BE2C (cell line): ENCODE measurements at places on chromosomes 2 and 18.

DNA sequence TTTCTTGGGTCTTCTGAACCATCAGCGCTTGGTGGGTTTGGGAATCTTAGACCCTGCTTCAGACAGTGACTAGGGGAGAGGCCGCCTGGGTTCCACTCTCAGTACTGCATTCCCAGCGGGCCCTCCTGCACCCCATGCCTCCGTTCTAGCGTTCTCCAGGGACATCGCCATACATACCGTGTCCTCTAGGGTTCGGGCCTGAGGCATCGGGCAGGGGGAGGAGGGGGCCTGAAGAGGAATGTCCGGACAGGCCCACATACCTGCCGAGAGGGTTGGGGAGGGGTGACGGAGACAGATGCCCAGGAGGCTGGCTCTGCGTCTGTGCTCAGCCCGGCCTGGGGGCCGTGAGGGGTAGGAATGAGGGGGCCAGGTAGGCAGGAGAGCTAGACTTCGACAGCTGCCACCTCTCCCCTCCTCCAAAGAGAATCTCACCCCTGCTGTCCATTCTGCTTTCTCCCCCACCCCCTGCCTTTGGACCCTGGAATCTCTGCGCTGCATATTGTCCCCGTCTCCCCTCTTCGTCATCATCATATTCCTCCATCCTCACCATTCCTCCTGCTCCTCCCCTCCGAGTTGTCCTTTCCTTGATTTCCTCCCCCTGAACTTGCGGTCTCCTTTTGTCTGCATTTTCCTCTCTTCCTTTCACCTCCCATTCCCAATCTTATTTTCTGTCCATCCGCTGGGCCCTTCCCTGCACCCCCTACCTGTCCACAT lies 7.8 kb upstream of the WNT10A start:
- DNase-seq: no peak

- no peak for DNase-seq
These were observed 206.4 kb upstream of the ARL4C start for GRCh38 chr2:234703258-234703657.

DNA sequence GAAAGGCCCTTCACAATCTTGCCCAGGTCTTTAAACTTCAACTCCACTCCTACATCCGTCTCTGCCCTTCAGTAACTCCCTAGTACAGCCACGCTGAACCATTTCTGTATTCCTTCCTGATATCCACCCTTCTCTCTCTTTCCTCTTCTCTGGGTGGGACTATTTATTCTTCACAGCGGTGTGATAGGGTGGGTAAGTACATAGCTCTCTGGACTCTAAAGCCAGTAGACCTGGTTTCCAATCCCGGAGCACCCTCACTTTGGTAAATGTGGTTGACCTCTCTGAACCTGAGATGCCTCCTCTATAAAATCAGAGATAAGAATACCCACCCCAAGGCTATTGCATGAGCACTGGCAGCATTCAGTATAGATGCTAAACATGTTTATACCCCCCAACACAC lies 86.7 kb downstream of the ATL2 start:
- DNase-seq: no peak

GRCh38 chr2:237483018-237483731 lies 3.9 kb upstream of the MLPH start:
- DNase-seq: no peak

- no peak for DNase-seq
These were observed 11.2 kb upstream of the MATN3 start for GRCh38 chr2:20023688-20024087.

- no peak for DNase-seq
These were observed 405.7 kb downstream of the FBXO15 start for GRCh38 chr18:73741946-73742345.

DNA sequence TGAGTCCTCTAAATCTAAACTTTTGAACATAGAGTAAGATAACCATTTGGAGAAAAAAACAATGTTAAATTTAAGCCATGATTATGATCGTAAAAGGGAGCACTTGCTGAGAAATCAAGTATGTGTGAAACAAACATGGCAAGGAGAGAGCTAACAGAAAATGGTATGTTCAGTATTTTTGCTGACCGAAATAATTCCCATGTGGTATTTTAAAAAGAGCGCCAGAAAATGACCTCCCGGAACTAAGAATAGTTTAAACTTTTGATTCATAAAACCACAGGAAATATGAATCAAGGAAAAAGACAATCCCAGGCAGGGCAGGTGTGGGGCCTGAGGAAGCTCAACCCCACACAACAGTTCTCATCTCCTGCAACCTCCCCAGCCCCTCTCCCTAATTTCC lies 74.2 kb downstream of the DOCK10 start:
- DNase-seq: no peak

GRCh38 chr2:25309402-25309801 lies 32.3 kb downstream of the DNMT3A start:
- DNase-seq: peak; percentile 80

DNA sequence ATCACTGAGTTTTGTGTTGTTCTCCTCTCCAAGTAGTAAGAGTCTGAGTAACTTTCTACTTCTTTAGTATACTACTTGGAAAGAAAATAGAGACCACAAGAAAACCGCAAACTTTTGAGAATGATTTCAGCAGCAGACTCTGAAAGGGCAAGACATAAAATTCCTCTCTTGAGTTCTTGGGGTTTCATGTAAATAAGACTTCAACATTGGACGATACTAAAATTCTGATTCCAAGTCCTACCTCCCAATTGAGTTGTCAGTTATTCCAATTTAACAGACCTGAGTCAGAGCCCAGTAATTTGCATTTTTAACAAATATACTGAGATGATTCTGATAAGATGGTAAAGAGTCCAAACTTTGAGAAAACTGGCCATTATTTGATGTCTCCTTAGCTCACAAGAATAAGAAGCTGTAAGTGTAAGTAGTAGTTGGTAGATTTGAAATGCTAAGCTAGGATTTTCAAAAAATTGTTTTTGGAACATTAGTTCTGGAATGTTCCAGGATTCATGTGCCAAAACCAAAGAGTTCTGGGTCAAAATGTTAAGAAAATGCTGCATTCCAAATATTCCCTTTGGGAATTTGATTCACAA lies 261.6 kb upstream of the SPOPL start:
- no peak for DNase-seq

- DNase-seq: no peak
These were observed 120.8 kb downstream of the FMNL2 start for GRCh38 chr2:152455738-152456137.

- no peak for DNase-seq
These were observed 147.9 kb downstream of the TNS1 start for GRCh38 chr2:217854684-217855420.

- no peak for DNase-seq
These were observed 256.7 kb downstream of the DCDC2C start for GRCh38 chr2:3960106-3960505.

DNA sequence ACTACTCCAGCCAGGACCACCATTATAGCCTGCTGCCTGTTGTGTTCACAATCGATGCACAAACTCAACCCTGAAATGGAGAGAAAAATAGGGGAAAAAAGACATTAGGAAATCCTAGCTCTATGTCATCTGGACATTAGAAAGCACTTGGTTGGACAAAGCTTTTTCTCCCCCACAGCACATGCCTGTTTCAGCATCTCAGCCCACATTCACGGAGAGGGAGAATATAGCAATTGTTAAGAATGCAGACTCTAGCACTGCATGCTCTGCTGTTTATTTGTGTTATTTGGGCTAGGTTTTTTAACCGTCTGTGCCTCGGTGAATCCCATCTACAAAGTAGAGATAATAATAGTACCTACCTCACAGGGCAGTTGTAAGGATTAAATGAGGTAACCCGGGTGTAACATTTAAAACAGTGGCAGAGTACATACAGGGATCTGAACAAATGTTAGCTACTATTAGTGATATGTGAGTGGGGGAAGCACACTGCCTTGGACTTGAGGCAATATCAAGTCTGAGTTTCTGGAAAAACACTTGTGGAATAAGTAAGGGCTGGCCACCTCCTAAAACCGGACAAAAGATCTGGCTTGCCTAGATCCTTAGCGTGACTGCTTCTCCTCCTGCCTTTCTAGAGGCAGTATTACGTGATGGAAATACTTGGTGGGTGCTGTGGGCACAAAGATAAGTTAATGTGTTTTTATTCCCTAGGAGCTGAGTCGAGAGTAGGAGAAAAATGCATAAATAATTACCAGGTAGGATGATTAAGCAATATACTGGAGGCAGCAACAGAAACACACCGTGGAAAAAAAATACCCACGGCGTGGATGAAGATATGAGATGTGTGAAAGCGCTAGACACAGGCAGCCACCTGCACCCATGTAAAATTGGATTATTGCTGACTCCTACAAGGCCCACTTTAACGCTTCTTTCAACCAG lies 1.0 kb upstream of the PPP1CB start:
- DNase-seq: no peak

GRCh38 chr2:190670182-190670946 lies 21.5 kb downstream of the NAB1 start:
- no peak for DNase-seq

GRCh38 chr2:184057910-184058309 lies 540.4 kb upstream of the ZNF804A start:
- no peak for DNase-seq

DNA sequence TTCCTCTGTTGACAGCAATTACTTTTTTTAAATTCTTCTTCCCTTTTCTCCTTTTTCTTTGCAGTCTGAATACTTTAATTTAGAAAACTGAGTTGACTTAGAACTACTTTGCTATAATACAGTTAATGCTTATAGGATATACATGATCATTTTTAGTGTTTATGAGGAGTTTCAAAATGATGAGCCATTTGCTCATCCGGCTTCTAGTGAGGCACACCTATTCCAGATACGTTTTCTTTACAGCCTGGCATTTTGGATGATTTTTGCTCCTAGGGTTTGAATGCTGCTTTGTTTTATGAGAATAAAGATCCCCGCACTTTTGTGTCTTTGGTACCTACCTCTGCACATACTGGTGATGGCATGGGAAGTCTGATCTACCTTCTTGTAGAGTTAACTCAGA lies 52.8 kb downstream of the EIF5B start:
- DNase-seq: no peak

GRCh38 chr2:226435146-226435545 lies 364.5 kb downstream of the IRS1 start:
- DNase-seq: no peak

DNA sequence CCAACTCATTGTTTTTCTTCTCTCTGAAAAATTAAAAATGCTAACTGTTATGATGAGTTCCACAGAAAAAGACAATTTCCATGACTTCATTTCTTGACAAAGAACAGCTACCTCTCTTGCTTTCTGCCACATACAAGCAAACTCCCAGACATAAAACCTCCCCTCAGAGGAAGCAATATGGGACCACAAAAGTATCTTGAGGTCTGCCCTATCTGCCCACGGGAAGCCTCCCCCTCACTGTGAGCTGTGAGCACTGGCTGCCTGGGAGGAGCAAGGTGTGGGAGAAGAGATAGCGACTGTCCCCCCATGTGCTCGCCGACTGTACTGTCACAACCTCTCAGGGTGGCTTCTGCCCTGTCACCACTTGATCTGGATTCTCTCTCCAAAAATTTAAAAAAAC lies 69.7 kb upstream of the NRP2 start:
- DNase-seq: peak; percentile 44

GRCh38 chr2:209661286-209661894 lies 110.2 kb upstream of the UNC80 start:
- DNase-seq: peak; percentile 75

- DNase-seq: no peak
These were observed 29.8 kb upstream of the SCN1A start for GRCh38 chr2:166157578-166157977.

DNA sequence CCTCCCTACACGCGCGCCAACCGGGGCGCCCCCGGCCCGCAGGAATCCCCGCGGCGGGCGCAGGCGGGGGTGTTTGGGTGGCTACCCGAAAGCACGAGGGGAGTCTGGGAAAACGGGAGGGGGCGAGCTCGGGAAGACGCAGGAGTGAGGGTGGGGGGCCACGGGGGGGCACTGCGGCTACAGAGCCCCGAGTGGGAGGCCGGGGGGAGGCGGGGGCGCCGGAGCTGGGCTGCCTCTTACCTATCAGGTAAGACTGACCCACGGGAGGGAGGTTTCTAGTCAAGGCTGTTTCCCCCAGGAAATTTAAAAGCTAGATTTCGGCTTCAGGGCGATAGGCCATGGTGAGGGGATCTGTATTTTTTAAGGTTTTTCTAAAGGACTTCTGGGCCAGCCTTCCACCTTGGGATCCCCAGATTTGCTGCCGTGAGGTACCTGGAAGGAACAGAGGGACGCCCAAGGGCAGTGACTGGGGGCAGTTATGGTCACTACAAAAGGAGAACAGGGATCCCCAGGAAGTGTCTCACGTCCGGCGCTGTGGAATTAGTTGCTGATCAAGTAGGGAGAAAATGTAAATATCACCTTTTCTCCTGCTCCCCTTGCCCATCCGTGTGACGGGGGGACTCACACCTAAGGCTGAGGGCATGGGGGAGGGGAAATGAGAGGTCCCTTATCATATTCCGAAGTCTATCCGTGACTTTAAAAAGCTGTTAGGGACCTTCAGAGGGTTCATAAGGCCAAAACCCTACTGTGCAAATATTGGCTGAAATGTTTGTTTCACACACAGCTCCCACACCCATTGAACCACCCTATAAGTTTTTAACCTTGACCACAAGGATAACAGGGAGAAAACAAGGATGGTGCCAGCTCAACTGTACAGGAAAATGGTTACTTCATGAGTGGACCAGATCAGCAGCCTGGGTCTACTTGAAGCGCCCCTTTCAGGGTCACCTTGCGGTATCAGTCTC lies 638 bp upstream of the IRS1 start:
- no peak for DNase-seq

DNA sequence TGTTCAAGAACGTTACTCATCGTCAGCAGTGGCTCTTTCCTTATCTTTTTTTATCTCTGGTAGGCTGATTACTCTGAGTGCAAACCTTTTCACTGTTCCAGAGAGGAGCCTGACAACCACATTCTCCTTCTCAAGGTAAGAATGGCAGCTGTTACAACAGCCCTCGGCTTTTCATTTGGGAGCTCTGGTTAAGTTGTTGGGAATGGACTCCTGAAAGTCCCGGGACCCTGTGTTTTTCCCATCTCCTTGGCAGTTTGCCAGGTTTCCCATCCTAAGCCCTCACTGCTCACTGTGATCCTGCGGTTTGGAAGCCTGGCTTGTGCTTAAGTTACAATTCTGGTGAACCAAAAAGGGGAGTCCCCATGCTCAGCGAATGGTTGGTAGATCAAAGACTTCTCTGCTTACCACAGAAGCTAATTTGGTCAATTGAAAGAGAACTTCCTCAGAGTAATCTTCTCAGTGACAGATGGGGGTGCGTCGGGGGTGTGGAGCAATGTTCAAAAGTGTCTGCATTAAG lies 122.3 kb downstream of the LYPD6B start:
- DNase-seq: no peak

DNA sequence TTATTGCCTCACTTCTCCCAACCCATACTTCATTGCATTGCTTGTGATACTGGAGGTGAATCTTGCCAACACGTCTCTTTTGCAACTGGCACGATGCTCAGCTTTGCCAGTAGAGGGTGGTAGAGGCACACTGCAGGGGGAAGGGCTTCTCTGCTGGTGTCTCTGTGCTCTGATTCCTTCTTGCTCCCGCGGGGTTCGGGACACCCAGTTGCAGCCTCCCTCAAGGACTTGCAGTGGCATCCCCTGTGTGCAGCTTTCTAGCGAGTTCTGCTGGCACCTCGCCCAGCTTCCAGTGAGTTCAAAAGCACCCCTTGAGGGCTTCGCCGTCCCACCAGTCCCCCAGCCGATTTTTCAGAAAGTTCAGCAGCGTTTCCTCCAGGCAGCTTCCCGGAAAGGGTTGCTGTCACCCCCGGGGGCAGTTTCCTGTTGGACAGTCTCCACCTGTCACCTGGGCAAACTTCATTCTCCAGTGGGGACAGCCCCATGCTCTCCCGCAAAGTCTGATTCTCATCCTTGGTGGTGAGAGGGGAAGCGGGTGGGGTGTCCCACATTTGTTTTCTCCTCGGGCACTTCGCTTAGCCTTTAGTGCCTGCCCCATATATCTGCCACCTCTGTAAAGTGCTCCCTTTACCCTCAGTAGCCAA lies 35.4 kb upstream of the EN1 start:
- peak; percentile 39 for DNase-seq
